ENCODE measurements at places on chromosomes 3 and 15.
A peak's percentile ranks its signal among the peaks of the same experiment; 100 is the strongest.

DNA sequence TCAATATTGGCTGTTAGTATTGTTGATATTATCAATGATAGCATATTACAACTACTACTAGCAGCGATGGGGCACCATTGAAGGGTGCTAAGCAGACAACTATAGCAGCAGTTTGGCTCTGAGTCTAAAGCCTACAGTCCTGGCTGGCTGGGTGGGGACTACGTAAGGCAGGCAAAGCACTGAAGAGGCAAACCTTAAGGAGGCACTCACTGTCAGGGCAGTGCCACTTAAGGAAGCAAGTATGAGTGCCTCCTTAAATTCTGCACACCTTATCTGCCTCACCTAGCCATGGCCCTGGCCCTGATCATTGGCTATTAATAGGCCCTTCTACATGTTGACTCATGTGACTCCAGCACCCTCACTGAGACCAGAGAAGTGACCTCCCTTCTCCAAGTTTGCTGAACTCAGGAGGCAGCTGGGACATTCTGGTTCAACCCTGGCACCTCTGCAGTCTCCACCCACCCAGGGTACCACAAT is 20.6 kb downstream of the CDCP1 start:
- no peak for DNase-seq

DNA sequence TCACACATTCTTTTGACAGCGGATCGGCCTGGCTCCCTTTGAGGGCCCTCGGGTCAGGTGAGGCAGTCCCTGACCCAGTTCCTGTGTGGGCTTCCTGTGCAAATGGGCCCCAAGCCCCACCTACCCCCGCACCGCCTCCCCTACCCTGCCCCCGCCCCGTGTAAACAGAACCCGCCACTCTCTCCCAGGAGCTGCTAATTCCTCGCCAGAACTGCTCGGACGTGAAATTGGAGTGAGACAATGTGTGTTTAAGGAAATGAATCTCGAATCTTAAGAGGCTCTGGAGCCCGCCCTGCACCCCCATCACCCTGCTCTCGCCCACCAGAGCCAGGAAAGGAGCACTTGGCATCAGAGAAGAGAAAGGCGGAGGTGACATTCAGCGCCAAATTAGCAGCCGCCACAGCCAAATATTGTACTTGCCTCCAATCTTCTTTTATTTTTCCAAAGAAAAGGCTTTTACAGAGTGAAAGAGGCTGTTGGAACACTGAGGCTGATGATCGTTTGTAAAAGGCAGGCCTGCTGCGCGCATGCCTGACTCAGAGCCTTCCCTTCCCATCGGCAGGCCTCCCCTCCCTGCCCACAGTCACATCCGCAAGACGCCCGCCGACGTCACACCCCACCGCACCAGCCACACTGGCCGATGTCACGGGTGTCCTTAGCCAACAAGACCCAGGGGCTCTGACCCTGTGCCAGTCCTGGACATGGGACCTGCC is 53.1 kb downstream of the CACNA2D2 start:
- DNase-seq = peak; percentile 80

DNA sequence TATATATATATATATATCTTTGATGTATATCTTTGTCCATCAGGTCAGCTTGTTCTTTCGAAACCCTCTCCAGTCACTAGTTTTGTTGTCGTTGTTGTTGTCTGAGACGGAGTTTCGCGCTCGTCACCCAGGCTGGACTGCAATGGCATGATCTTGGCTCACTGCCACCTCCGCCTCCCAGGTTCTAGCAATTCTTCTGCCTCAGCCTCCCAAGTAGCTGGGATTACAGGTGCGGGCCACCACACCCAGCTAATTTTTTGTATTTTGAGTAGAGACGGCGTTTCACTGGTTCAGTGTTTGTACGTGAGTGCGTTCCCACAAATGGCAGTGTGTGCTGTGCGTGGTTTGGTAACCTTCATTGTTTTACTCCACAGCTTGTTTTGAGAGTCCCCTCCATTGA is 51.7 kb downstream of the ZDHHC19 start:
- no peak for DNase-seq

GRCh38 chr3:177461765-177462164 is 264.5 kb upstream of the TBL1XR1 start:
- DNase-seq = no peak
